ENCODE measurements at places on chromosomes 5 and 9.

- DNase-seq: no peak
Measured at GRCh38 chr5:101897914-101898313, 398.2 kb downstream of the SLCO4C1 start.

DNA sequence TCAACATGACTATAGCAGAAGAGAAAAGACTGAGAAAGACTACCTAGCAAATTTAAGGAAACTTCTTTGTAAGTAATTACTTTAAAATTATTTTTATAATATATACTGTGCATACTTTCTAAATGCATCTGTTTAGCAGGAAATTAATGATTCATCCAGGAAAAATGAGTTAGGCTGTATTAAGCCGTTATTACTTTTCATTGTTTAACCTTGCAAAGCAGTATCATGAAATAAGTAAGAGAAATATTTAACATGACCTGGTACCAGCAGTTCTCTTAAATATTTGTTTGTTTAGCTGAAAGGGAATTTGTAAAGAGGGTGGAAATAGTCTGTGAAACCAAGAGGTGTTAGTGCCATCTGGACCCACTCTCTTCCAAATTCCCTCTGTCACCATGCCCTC, 175.0 kb downstream of the GNAQ start:
- DNase-seq: no peak

- DNase-seq: no peak
Measured at GRCh38 chr9:89991204-89991790, 386.5 kb downstream of the GADD45G start.

- DNase-seq: no peak
Measured at GRCh38 chr5:3182133-3182876, 413.3 kb upstream of the IRX1 start.

- no peak for DNase-seq
Measured at GRCh38 chr9:134758949-134759607, 117.5 kb downstream of the COL5A1 start.

DNA sequence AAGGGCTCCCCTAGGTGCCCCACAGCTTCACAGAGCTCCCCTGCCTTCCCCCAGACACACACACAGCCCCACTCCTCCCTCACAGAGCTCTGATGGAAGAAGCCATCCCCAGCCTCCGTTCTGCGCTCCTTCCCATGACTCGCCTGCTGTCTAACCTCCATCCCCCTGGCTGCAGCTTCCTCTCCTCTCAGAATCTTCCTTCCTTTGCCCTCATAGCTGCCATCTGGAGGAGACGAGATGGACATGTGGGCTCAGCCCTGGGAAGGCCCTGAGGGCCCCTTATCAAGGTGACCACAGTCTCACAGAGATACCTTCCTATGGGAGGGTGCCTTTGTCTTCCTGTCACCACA, 94.3 kb downstream of the PCDH1 start:
- no peak for DNase-seq

GRCh38 chr9:3682186-3682585, 156.4 kb upstream of the RFX3 start:
- DNase-seq: no peak

DNA sequence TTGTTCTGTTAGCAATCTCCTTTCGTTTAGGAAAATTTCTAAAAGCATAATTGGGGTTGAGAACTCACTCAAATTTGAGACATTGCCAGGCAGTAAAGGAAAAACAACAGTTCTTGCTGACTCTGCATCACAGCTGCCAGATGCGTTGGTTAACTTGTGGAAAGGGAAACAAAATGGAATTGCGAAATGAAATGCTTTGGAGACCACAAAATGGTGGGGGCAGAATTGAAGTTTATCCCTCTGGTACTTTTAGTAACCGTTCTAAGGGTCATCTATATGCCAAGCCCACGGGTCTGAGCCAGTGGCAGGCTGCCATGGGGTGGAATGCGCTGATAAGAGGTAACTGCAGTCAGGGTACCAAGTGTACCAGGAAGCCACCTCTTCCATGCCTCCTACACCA, 28.6 kb upstream of the SELENOP start:
- DNase-seq: no peak

DNA sequence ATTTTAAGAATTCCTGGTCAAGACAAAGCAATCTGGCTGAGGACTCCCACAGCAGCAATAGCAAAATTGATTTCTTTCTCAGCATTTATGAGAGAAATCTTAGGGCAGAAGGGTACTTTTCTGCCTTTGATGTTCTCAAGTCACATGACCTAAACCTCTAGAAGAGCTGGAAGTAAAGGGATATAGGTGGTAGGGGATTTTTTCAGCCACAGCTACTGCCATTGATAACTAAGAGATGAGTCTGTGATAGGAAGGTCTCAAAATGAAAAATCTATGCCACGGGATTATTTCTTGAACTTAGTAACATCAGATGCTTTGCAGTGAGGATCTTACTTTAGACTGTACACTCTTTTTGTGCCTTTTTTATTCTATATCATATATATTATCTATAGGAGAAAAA, 35.6 kb downstream of the IL6ST start:
- no peak for DNase-seq

GRCh38 chr9:80796632-80797031, 892.7 kb downstream of the TLE1 start:
- no peak for DNase-seq

DNA sequence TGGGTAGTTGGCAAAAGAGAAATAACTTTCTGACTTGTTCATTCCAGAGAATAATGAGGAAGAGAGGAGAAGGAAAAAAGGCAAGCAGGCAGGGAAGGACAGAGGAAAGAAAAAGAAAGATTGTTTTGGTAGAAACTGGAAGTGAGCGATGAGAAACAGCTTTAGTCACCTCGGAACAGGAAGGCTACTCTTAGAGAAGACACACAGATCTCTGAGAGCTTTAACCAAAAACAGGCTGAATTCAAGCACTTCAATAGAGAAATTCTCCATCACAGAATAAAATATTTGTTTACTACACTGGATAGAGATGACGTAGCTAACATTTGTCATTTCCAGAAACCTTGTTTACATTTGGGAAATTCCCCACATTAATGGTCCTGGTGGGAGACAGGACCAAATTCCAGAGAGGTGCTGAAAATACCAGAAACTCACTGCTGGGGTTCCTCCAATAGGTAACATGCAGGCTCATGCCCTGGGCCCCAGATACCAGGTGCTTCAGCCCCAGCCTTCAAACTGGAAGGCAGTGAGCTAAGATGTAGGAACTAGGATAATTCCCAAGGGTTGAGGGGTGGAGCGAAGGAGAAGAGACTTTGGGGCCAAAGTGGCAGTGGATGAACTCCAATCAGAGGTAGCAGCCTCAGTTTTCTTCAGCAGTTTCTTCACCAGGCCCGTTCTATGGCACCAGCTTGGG, 227.7 kb upstream of the GRAMD2B start:
- no peak for DNase-seq

DNA sequence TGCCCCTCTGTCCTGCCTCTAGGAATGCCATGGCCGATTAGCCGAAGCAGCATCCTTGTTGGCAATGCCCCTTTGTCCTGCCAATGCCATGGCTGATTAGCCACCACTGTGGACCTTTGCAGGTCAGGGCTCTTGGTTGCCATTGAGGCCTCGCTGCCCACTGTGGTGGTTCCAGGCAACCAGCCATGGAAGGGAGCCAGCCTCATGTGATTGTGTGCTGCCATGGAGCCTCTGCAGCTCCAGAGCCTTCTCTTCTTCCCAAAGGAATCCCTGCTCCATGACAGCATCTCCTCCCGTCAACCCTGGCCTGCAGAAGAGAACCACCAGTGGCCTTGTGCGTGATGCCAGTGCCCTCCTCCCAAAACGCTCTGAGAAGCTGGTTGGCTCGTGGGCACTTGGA, 187.0 kb downstream of the CACNA1B start:
- DNase-seq: no peak

- DNase-seq: no peak
Measured at GRCh38 chr5:171908638-171909037, 97.8 kb downstream of the FBXW11 start.

DNA sequence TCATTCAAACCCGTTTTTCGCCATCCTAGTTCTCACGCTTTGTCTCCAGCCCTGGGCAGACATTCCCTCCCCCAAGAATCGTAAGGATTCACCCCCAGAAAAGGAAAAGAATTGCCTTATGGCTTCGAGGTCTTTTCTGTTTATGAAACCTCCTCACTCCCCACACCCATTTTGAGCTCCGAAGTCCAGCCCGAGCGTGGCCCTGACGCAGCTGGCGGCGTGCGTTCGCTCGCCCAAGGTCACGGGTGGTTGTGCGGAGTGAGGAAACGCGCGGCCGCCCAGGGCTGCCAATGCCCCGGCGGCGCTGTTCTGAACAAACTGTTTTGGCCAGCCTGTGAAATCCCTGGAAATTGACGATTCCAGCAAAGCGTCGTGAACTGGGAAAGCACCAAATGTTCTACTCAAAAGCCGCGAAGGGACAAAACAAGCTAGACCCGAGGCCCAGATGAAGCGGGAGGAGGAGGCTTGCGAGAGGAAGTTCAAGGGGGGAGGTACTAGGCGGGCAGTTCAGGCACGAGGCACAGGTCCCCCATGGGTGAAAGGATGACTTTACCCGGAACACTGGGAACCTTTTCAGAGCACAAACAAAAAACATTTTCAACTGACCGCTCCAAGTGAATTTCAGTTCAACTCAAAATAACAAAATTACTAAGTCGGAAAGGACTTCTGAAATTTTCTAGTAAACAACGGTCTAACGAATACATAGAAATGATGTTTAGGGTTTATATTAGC, 683 bp upstream of the ZFAND5 start:
- peak; percentile 74 for DNase-seq

DNA sequence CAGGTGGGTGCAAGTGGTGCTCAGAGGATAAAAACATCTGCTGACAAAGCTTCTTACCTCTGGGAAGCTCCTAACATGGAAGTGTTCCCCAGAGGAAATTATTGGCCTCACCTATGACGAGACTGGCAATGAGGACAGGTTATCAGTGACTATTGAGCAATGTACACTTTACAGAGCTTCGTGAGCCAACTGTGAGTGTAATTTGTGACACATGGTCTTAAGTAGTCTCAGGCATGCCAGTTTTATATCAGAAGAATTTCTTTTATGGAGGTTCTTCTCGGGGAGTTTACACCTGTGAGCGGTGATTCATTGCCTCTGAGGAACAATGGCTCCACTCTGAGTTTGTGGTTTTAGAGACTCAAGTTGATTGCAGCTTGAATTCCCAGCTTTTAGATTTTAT, 11.3 kb downstream of the ANKDD1B start:
- DNase-seq: no peak

DNA sequence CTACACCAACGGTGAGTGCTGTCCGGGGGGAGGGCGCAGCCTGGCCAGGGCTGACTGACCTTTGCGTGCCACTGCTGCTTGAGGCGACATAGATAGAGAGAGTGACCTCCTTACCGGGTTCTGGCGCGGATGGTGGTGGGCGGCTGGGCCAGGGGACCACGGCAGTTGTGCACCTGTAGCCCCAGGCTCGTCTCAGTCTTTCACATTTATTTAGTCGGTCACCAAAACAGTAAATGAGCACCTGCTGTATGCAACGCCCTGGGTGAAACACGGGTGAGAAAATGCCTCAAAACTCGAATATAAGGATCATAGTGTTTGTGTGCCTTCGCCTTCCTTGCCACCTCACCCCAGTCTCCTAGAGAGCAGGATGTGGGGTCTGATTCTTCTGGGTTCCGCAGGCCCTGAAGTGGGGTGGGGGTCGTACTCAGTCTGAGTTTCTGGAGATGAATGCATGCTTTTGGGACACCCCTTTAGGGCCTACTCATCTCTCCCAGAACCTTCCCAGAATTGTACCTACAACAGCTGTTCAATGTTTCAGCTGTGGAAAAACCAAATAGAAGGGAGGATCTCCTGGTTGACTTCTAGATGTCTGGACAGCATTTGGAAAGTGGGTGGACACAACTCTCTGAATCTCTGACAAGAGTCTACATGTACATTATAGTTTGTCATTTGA, 714 bp downstream of the SEC24A start:
- DNase-seq: peak; percentile 40

DNA sequence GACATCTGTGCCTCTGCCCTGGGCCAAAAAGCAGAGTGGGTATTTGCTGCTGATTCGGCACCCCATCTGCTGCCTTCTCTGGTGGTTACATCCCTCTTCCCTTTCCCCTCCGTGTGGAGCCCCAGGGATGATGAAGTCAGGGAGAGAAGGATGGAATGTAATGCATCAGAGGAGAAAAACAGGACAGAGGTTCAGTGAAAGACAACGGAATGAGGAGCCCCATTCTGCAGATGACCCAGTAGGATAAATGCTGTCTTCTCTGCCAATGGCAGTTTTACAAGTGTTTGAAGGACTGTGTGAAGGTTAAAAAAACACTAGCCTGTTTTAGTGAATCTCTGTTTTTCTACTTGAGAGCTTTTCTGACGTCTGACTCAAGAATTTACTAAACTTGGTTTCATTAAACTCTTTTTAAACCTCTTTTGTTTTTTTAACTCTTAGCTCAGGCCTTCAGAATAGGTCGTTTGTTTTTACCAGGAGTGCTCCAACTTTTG, 86.3 kb downstream of the NLN start:
- DNase-seq: no peak

DNA sequence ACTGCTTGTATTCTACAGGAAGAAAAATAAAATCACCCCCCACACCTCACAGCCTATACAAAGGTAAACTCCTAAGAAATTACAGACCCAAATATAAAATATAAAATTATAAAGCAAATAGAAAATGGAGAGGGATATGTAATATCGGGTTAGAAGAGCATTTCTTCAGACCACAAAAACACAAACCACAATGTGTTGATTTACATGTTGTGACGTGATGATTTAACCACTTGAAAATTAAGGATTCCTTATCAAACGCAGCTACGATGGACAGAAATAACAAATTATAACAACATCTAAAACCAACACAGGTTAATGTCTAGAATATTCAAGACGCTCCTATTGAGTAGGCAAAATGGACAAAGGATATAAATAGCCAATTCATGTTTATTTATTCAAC, 26.3 kb downstream of the SSBP2 start:
- no peak for DNase-seq

- peak; percentile 45 for DNase-seq
Measured at GRCh38 chr5:63963080-63963735, 963 bp upstream of the HTR1A start.

Data from DND-41 (cell line).